RWPE1 (cell line): ENCODE measurements at places on chromosomes 1 and 21.

- no peak for DNase-seq
Measured at GRCh38 chr1:212752252-212752933, 39.2 kb downstream of the NSL1 start.

GRCh38 chr1:29269382-29269781 is 33.1 kb downstream of the PTPRU start:
- DNase-seq = no peak

GRCh38 chr1:240462766-240463395 is 149.1 kb downstream of the GREM2 start:
- no peak for DNase-seq

DNA sequence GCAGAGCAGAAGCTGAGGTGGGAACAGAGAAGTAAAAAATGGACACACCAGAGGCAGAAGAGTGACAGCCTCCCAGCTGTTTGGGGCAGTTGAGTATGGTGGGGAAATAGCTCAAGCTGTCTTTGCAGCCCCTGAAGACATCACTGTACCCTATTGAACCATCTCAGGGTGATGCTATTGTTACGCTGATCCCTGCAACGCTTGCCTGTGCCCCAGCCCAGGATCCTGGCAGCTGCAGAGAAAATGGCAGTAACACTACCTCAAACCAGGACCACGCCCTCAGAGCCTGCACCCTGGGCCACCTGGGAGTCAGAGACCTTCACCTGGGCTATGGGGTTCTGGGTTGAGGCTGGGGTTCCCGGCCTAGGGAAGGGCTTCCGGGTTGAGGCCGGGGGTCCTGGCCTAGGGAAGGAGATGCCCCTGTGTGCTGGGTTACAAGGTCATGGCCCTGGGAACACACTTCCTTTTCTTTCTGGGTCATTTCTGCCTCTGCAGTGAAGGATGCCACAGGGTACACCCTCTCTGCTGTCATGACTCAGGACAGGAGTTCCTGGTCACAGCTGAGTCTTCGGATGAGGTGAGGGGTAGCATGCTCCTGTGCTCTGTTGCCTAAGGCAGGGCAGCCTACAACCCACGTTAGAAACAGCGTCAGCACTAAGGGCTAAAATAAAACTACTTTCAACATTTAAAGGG is 11.6 kb downstream of the BSND start:
- no peak for DNase-seq

GRCh38 chr1:95953015-95953414 is 719.0 kb downstream of the RWDD3 start:
- DNase-seq = peak; percentile 4

- no peak for DNase-seq
Measured at GRCh38 chr1:83552820-83553219, 446.1 kb downstream of the TTLL7 start.

GRCh38 chr1:29502225-29502910 is 266.0 kb downstream of the PTPRU start:
- no peak for DNase-seq

GRCh38 chr21:44954281-44954771 is 14.5 kb downstream of the SLX9 start:
- DNase-seq = no peak

- DNase-seq = no peak
Measured at GRCh38 chr1:177424744-177425143, 254.0 kb downstream of the BRINP2 start.

DNA sequence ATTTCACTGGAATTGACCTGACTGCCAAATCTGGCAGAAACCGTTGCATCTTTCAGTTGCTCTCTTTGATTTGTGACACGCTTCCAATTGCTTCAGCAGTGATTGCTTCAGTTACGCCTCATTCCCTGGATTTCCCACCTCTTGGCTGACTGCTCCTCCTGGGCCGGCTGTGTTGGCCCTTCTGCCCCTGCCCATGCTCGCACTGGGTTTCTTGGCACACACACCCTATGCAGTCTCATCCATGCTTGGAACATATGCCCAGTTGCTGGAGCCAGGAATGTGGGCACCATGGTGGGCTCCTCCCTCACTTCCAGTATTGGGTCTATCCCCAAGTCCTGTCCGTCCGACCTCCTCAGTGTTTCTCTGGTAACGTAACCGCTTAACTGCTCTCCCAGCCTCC is 2.2 kb upstream of the ZBTB21 start:
- DNase-seq = no peak

DNA sequence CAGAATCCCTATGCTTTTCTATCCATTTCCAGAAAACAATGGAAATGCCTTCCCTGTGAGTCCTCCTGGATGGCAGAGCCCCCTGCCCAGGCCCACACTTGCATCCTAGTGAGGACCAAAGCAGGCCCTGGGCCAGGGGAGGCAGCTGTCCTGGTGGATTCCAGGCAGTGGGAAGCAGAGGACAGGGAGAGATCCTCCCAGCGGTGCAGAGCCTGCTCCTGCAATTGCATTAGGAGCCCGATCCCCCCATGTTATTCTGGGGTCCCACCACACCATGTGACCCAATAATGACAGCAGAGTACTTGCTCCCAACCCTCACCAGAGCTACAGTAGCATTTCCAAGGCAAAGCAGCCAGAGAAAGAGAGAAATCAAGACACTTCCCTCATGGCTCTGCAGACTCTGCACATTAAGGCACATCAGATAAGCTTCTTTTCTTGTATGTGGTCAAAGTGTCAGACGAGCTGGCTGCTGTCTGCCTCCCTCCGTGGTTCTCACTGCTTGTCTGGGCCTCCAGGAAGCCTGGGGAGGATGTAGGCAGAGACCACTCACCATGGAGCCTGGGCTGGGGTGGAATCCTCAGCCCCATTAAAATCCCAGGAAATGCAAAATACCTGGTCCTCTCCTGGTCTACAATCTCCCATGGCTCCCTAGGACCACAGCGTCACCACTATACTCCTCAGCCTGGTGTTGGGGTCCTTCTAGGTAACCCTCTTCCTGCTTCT is 54.9 kb upstream of the RUNX3 start:
- DNase-seq = no peak

DNA sequence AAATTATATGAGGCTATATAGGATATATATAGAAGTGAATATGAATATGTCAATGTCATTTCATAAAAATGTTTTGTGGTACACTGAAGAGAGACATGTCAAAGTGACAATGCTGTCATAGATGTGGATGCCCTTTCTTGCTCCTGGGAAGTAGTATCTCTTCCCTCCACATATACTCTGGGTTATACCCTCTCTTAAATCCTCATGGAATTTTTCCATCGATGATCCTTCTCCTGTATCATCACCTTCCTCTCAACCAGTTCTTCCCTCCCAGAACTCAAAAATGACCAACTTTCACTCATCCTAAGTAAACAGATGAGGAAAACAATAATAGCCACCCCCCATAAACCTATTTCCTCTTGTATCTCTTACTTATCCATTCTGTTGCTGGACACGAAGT is 351.5 kb downstream of the USP25 start:
- no peak for DNase-seq

- DNase-seq = no peak
Measured at GRCh38 chr1:30988045-30988444, 77.5 kb downstream of the PUM1 start.

DNA sequence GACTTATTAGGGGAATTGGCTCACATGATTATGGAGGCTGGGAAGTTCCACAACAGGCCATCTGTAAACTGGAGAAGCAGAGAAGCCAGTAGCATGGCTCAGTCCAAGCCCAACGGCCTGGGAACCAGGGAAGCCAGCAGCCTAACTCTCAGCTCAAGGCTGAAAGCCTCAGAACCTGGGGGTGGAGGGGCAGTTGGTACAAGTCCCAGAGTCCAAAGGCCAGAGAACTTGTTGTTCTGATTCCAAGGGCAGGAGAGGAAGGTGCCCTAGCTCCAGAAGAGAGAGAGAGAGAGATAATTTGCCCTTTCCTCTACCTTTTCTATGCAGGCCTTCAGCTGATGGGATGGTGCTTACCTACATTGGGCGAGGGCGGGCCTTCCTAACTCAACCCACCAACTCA is 55.3 kb downstream of the MAN1C1 start:
- no peak for DNase-seq

- no peak for DNase-seq
Measured at GRCh38 chr1:57722285-57722978, 298.6 kb upstream of the DAB1 start.

DNA sequence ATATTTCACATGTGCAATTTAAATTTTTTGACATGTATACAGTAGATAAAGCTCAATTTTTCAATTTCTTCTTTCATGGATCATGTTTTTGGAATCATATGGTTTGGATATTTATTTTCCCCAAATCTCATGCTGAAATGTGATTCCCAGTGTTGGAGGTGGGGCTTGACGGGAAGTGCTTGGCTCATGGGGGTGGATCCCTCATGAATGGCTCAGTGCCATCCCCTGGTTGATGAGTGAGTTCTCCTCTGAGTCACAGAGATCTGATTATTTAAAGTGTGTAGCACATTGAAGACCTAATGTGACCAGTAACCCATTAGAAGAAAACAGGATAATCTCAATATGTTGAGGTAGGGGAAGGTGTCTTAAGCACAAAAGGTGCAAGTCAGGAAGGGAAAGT is 9.1 kb upstream of the IFI16 start:
- DNase-seq = peak; percentile 87

- peak; percentile 26 for DNase-seq
Measured at GRCh38 chr21:38140207-38140903, 116.4 kb upstream of the KCNJ15 start.

DNA sequence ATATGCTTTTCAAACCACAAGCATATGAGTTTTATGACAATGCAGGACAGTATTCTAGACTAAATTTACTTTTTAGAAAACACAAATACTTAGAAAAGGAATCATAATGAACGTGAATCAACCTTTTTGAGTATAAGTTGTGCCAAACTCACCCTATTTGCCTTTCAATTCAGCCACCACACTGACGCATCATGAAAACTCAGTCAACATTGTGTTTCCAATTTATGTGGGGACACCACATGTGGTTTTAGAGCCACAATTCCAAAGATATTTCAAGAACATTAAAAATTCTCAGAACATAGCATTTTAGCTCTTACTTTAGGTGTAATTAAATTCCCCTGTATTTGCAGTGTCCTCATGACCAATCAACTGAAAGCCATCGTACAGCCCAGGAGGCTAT is 118.8 kb downstream of the PTBP2 start:
- DNase-seq = no peak

- DNase-seq = no peak
Measured at GRCh38 chr1:23522244-23522982, 8.6 kb downstream of the E2F2 start.

- no peak for DNase-seq
Measured at GRCh38 chr21:36719614-36720013, 20.7 kb downstream of the SIM2 start.

- no peak for DNase-seq
Measured at GRCh38 chr1:62539028-62539447, 58.3 kb upstream of the ANGPTL3 start.

DNA sequence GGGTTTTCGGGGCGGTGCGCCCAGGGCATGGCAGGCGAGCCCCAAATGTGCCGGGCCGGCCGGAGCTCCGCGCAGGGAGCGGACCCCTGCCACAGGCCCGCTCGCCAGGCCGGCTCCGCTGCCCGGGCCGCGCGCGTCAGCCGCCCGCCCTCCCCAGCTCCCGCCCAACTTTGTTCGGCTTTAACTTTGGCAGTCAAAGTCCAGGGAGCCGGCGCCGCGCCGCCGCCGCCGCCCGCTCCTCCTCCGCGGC is 488 bp downstream of the SLC35D1 start:
- DNase-seq = no peak

DNA sequence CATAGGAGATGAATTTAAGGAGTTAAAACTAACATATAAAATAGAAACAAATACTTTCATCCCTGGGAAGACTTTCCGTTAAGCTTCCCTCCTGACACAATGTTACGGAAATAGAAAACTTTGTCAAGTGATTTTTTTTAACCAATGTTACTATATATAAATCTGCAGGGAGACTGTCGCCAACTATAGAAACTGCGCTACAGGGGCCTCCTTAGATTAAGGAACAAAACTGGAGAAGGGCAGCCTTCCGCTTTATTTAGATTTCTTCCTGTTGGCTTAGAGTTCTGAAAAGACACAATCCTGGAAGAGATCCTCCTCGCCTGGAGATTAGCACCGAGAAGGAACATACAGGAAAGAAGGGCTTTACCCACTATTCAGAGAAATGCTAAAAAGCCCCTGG is 1.5 kb downstream of the MGST3 start:
- no peak for DNase-seq

GRCh38 chr1:56758135-56758534 is 61.1 kb downstream of the FYB2 start:
- DNase-seq = peak; percentile 23

GRCh38 chr1:4084446-4084845 is 184.4 kb upstream of the C1orf174 start:
- no peak for DNase-seq

GRCh38 chr1:23720256-23720995 is 22.8 kb upstream of the ELOA start:
- no peak for DNase-seq

DNA sequence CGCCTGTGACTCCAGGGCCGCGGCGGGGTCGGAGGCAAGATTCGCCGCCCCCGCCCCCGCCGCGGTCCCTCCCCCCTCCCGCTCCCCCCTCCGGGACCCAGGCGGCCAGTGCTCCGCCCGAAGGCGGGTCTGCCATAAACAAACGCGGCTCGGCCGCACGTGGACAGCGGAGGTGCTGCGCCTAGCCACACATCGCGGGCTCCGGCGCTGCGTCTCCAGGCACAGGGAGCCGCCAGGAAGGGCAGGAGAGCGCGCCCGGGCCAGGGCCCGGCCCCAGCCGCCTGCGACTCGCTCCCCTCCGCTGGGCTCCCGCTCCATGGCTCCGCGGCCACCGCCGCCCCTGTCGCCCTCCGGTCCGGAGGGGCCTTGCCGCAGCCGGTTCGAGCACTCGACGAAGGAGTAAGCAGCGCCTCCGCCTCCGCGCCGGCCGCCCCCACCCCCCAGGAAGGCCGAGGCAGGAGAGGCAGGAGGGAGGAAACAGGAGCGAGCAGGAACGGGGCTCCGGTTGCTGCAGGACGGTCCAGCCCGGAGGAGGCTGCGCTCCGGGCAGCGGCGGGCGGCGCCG is at the start of gene SIM2:
TSS of gene SIM2 (plus strand) at position 135 of the 565 bp plus-strand sequence. CDS start 632 bp downstream, outside the sequence.
- peak; percentile 56 for DNase-seq

GRCh38 chr1:154478639-154479038 is 23.4 kb upstream of the TDRD10 start:
- DNase-seq = no peak

DNA sequence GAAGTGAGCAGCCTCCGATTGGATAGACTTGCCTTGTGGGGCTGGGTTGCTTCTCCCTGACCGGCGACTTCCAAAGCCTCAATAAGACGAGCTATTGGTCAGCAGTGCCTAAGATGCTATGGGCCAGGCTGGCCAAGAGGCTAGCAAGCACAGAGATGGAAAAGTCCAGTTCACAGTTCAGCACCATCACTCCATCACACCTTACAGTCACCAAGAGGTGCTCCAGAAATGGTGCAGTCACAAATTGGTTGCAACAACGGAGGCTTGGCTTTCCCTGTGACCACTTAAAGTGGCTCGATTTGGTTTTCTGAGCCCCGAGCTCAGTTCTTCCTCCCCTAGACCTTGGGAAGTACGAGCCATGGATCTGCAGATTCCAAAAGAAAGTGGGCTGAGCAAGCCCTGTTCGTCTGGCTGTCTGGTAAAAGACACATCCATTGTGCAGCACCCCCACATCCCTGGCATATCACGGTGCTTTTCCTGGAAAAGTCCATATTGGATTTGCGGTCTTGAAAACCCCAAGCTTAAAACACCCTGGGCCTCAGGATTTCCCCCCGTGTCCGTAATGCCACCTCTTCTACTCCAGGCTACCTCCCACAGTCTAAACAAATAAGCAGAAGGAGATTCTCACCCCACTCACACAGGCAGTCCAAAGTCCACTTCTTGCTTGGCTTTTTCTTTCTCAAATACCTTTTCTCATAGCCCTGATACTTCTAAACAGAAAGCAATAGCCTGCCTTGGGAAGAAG is 1.3 kb downstream of the SLAMF1 start:
- no peak for DNase-seq

GRCh38 chr1:205455581-205456382 is at the start of gene BLACAT1:
Gene BLACAT1 (minus strand): TSS chr1:205456045.
- DNase-seq = no peak
